Brain (organoid and tissue), 16 donors: ENCODE measurements at places on chromosomes 11 and 22.

DNA sequence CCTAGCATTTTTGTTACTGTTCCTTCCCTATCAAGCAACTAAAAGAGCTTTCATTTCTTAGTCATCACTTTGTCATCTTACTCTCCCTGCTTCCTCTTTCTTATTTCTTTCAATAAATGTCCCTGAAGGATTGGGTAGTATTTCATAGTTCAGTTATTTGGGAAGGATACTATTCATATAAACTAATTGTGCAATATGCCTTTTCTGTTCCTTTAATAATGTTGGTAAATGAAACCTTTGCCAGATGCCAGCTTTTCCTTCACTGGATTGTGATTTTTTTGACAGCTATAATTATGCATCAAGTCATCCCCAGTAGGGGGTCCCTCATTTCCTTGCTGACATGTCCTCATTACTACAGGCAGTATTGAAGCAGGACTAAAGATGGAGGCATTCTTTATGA is 101.7 kb downstream of the ATM start:
- DNase-seq, result peak; percentile 49

- peak; percentile 71 for DNase-seq
Measured at GRCh38 chr22:28029201-28029948, 110.3 kb upstream of the PITPNB start.

- DNase-seq, result peak; percentile 58
Measured at GRCh38 chr22:50713571-50714056, 24.4 kb upstream of the ACR start.

- DNase-seq, result no peak
Measured at GRCh38 chr11:64529559-64530520, 61.2 kb upstream of the SLC22A12 start.

GRCh38 chr11:625636-626268 is 997 bp upstream of the CDHR5 start:
- no peak for DNase-seq

GRCh38 chr22:26318975-26319374 is 110.1 kb upstream of the ASPHD2 start:
- DNase-seq, result peak; percentile 43

DNA sequence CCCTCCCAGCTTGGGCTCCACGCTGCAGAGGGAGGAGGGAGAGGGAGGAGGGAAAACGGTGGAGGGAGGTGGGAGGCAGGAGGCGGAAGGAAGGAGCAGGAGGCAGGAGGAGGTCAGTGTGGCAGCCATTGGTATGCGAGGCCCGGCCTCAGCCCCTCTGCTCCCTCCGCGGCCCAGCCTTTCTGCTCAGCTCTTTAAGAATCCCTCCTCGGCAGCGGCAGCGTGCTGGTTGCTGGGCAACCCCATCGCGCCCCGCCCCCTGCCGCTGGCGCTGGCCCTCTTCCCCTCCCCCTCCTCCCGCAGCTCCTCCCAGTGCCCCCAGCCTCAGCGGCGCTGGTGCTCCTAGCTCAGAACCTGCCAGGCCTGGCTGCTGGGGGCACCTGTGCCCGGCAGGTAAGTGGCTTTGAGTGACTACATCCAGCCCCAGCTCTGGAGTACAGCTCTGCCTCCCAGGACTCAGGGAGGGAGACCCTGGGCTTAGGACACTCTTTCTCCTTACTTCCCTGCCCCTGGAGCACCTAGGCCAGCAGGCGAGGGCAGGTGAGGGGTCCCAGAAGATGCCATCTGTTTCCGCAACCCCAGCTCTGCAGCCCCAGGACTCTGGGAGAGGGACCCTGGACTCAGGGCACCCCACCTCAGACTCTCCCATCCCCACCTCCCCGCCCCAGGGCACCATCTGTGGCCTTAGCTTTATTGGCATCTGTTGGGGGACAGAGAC is 7.2 kb upstream of the FLRT1 start:
- peak; percentile 89 for DNase-seq

- DNase-seq, result no peak
Measured at GRCh38 chr11:125086633-125087296, 23.7 kb downstream of the SLC37A2 start.

DNA sequence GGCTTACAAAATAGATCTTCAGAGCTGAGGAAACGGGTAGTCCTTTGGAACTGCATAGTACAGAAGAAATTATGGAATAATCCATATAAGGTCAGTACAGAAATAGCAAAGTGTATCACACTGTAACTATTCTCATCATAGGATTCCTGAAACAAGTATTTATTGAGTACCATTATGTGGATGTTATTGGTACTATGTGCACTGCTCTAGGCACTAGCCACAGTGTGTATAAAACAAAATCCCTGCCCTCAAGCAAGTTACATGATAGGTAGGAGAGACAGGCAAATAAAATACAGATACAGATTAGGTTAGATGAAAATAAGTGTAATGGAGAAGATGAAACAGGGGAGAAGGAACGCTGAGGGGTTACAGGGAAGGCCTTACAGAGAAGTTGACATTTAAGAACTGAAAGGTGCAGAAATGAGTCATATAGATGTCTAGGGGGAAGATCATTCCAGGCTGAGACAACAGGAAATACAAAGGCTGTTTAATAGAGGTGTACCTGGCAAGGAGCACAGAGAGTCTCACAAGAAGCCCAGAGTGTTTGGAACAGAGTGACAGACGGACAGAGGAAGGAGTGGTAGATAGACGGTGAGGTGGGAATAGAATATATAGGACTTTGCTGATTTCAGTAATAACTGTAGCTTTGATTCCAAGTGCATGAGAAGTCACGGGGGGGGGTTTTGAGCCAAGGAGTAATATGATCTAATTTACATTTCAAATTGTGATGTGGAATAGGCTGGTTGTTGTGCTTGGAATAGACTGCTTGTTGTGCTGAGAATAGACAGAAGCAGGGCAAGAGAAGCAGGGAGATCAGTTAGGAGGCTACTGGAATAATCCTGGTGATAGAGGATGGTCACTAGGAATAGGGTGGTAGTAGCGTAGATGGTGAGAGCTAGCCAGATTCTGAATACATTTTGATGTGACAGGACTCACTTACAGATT is 13.7 kb downstream of the RNF141 start:
- no peak for DNase-seq

DNA sequence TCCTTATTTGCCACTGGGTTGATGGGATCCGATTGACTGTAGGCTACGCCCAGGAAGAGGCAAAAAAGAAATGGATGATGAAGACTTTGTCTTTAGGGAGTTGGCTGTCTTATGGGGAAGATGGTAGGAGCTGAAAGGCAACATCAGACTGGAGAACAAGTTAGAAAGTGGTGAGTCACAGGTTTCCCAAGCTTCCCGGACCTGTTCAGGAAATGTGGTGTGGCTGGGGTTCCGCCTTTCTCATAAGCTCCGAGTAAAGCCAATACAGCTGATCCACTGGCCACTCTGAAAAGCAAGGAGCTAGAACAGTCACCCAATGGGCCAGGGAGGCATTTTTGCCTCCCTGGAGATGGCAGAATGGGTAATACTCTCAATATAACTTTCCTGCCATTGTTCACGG is 194.5 kb downstream of the SNX19 start:
- DNase-seq, result no peak

DNA sequence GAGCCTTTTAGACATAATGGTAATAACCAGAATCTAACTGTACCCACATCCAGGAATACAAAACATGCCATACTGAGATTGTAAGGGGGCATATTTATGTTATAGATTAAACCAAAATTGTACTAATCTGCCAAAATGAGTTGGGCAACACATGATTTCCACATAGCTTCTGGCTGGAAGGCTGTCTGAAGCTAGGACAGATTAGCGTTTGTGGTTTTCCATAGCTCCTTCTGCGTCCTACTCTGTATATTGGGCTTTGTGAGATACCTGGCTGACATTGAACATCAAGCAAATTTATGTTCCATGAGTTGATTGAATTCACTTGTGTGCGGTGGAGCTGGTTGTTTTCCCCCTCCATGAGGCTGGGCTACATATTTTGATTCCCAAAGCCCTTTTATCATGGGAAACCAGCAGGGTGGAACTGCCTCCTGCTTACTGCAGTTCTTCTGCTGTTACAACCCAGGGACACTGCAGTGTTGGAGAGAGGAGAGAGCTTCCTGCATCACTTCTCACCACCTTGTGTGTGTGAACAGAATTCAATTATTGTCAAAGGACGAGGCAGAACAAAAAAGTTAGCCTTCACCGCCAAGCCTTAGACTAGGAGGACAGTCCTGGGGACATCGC is 114.9 kb downstream of the C11orf91 start:
- no peak for DNase-seq

DNA sequence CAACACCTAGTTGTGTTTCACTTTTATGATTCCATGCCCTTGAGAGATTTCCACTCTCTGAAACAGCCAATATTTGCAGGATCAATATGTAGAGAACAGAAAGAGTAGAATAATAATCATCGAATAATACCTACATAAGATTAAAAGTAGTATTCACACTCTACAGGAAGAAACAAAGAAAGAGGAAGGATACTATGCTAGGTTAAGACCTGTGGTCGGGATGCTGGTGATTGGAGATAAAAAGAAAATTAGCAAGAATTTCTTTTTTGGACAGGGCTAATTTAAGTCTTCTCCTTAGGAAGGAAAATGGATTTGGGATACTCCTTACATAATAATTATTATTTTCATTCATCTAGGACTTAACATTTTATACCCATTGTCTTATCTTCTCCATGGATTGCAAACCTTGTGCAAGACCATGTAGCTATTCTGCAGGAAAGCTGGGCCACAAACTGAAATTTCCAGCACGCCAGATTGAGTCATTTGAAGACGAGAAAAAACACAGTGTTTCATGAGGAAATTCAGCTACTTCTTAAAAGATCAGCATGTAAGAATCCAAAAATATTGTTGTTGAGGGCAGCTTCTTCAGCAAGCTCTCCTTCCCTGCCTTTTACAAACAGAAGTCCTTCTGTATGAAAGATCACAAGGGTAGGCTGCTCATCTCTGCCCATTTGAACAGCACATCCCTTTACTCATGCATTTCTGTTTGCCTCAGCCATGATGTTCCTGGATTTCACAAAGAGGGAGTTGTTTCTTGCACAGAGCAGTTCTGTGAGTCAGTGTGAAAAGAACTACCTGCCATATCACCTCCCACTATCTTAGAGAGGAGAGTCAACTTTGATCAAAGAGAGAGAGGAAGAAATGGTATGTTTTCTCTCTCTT is 90.7 kb downstream of the FAM76B start:
- peak; percentile 80 for DNase-seq

- DNase-seq, result no peak
Measured at GRCh38 chr22:50695421-50696250, 23.0 kb downstream of the SHANK3 start.

GRCh38 chr11:126874276-126874675 is 126.3 kb downstream of the KIRREL3 start:
- DNase-seq, result no peak

DNA sequence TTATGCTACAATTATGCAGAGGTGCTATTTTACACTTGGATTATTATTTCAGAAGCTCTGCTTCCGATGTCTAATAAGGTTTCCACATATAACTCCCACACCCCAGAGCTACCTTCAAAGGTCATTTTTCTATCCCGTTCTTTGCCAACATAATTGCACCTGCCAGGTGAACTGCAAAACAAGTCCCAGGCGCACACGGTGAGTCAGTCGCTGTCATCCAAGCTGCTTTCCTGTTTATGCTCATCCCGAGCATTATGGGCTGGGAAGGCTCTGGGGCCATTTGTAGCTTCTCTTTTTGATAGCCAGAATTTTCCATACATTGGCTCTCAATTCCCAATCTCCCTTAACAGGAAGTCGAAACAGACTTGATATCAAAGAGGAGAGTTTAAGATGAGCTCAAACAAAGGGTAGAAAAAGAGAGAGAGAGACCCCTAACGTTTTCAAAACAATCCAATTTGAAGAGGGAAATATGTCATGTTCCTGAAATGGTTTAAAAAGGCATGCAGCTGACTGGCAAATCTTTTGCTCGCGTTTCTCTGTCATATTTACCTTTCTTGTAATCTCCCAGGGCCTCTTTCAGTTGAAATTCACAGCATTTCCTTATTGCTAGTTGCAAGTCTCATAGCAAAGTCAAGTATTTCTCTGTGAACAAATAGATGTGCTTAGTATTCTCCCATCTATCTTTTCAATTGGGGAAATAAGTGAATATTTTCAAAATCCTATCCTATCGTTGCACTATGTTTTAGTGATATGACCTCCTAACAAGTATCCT is 815.9 kb downstream of the KCNA4 start:
- peak; percentile 33 for DNase-seq

GRCh38 chr22:43400449-43400848 is 11.4 kb upstream of the MPPED1 start:
- DNase-seq, result no peak

DNA sequence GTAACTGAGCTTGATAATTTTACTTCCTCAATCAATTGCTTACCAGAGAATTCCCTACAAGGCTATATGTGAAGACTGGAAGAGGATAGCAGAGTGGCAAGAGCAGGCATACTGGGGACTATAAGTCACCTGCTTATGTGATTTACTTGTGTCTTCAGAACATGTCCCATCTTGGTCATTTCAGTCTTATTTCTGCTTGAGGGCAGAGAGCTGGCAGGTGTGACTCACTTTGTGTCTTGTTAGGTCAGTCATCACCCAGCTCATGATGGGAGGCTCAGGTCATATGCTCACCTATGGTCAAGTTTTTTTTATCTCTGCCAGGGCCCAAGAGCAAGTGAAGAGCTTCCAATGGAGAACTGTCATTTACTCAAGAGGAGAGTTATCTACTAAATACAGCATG is 6.2 kb downstream of the SRSF8 start:
- no peak for DNase-seq

GRCh38 chr11:7467652-7468051 is 17.7 kb upstream of the OLFML1 start:
- DNase-seq, result no peak

GRCh38 chr22:33049119-33049729 is 9.0 kb downstream of the SYN3 start:
- peak; percentile 93 for DNase-seq

DNA sequence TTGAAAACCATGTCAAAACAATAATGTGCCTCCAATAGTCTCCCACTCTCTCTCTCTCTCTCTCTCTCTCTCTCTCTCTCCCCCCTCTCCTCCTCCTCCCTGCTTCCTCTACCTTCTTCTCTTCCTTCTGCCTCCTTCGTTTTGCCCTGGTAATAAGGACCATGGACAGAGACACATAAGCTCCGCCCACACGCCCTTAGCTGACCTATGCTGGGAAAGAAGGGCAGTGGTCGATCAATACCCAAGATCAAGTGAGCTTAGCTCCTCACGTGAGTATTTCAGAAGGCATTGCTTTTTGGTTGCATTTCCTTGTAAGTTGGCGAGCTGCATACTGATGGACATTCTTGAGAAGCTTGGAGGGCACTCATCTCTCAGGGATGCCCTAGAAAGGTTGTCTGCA is 194.8 kb downstream of the MIAT start:
- DNase-seq, result no peak

- peak; percentile 29 for DNase-seq
Measured at GRCh38 chr22:20080776-20081654, 974 bp downstream of the DGCR8 start.
